GM19239 (cell line): ENCODE measurements at places on chromosomes 5 and 9.
A peak's percentile ranks its signal among the peaks of the same experiment; 100 is the strongest.

DNA sequence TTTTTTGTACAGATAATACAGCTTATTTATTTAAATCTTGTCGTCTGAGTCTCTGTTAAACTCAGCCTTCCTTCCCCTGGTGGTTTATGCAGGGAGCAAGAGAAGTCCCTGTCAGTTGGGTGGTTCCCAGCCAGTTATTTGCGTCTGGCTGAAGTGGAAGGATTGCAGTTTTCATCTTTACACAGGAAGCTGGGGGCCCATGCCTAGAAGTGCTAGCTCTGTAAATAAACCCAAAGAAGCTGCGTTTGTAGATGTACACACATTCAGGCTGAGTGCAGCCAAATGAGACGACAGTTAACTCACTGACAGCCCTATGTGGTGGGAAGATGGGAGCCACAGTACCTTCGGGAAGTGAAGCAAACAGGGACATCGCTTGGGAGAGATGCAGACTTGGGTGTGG lies 122.1 kb downstream of the SAXO1 start:
- DNase-seq = no peak

GRCh38 chr5:23506329-23507236 lies 826 bp upstream of the PRDM9 start:
- no peak for DNase-seq

DNA sequence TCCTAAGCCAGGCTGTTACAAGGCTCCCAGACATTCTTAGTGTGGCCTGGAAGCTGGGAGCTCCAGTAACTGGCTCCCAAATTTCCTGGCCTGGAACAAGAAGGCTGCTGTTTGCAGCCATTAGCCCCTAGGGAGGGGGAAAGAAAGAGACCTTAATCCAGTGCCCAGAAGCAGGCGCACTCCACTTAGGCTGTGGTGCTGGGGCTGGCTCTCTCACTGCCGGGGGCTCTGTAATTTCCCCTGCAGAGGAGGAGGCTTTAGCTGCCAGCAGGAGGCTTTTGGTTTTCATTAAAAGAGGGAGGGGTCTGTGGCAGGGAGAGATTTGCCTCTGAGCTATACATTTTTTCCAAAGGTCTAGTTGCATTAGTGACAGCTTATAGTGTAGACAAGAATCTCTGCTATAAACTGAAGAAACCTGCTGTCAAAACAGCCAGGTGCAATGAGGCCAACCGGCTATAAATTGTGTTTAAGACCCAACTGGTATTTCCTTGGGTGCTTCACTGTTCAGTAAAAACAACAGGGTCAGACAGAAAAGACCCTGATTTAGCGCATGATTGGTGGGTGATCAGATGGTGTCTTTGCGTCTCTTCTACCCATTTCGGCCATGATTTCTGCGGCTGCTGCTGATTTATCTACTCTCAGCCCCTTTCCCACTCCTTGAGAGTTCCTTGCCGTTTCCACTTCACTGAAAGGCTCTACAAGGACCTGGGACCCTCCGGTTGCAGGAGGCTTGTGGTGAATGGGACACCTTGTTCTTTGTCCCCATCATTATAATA lies 254.6 kb downstream of the AOPEP start:
- DNase-seq = no peak

DNA sequence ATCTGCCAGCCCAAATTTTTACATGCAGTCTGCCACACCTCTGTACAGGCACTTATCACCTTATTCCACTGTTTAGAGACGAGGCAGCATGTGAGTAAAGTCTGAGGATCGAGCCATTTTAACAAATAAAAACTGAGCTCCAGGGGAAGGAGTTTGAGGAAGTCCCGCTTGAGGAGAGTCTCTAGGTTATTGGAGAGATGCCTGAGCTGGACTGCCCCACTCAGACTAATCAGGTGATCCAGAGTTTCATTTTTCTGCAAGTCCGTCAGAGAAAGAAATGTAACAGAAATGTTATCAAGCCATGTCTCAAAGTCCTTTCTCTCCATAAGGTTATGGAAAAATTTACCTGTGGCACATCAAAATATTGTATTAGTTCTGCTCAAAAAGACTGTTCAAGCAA lies 5.3 kb downstream of the FBXW2 start:
- no peak for DNase-seq

DNA sequence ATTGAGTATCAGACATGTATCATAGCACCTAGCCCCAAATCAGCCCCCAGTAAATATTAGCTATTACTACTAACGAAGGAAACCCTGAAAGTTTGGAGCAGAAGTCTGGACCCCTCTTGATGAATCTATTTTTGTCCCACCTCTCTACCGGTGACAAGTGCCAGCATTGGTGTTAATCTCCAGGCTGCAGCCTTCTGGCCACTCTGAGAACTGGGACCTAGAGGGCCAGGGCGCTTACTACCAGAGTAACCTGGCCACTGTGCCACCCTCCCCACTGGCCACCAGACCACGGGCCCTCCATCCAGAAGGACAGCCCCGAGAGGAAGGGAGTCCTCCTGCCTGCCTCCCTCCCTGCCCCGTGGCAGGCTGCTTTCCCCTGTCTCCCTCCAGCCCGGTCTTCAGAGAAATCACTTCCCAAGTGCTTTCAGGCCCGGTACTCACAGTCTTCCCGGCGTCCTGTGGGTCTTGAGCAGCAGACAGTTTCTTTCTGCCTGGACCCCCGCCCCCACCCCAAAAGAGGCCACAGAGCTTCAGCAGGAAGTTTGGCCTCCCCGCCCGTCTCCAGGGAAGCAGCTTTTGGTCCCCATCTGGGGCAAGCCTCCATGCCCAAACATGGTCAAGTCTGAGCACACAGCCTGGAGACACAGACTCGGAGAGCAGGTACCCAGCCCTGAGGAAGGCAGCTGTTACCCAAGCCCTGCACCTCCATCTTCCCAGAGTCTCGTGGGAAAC lies at the start of gene KCNMB1:
Gene KCNMB1, minus strand, starts transcription at position 550 of the 732 bp plus-strand sequence. CDS start 3,920 bp downstream, outside the sequence.
- DNase-seq = no peak

DNA sequence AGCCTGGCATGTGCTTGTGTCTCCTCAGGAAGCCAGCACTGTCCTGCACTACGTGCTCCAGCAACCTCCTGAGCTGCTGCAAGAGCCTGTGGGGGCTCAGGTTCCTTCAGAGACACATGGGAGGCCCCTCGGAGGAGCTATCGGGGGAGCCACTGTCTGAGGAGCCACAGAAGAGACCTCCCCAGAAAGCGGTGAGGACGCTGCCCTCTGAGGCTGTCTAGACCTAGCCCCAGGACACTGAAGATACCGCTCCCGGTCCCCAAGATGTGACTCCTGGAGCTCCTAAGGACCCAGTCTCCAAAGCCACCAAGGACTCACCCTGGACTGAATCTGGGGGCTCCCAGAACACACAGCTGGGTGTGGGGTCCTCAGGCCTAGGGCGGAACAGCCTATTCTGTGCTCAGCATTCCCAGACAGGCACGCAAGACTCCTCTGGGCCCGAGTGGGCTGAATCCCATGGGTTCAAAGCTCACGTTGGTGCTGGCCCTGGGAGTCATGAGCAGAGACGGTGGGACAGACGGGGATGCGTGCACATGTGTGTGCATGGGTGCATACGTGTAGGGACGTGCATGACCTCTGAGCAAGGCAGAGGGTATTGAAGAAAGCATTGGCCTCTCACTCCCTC lies 50.0 kb downstream of the HRH2 start:
- DNase-seq = no peak

DNA sequence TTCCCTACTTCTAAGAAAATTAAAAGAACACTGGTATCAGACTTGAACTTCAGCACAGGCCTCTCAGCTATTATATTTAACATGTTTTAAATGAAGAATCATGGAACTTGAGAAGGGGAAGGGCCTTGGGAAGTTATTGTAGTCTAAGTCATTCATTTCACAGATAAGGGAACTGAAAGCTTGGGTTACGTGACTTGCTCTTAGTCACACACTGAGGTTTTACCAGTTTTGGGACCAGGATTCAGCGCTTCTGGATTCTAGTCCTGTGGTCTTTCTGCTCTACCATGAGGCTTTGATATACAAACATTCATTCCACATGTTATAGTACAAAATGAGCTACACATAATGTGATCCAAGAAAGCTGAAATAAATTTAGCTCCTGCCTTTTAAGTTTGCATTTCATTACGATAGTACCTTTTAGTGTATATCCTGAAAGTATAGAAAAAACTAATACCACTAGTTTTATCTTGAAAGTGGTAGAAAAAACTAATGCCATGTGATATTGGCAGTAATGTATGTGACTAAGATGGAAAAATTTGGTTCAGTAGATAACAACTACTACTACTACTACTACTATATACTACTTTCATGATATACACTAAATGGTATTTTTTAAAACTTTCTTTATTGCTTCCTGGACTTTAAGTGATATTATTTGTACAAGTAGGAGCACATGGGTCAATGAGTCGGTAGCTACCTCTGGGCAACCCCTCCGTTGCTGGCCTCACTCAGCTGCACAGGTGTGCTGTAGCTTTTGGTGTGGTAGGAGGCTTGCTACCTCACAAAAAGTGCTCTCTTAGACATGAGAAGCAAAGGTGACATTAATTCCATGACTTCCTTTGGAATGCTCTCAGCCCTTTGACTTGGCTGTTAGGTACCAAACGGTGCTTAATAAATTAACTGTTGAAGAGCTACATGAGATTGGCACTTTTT lies 40.7 kb downstream of the F2RL2 start:
- DNase-seq = peak; percentile 17

DNA sequence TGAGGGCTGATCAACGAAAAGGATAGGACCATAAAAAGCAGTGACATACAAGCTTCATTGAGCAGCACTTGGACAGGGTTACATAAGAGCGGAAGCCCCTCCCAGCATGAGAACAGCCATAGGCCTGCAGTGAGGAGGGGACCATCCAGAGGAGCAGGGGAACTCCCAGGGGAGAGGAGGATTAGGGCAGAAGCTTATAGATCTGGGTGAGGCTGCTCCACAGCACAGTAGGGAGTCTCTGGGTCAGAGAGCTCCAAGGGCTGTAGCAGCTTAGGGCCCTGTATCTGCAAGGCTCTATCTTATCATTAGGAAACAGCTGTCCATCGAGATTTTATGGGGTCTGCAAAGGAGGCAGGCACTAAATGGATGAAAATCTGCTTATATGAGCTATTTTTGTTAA lies 186.6 kb downstream of the DOCK8 start:
- no peak for DNase-seq

- DNase-seq = no peak
Measured at GRCh38 chr9:93258818-93259489, 75.0 kb downstream of the WNK2 start.

GRCh38 chr5:60490597-60491166 lies 209.3 kb downstream of the DEPDC1B start:
- DNase-seq = no peak

DNA sequence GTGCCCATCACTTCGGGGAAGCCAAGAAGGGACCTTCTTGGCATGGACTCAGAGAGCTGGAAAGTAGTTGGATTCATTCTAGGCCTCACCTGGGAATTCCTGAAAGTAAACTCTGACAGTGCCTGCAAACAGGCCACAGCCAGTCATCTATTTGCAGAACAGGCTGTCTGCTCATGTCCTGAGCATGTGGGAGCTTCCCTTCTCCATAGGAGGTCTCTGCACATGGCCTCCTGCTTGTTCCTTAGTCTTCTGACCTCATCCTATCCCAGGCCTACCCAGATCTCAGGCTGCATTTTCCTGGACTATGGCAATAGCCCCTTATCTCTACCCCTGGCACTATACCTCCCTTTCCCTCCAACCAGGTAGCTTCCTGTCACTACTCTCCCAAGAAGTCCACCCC lies 67.2 kb upstream of the FSTL4 start:
- DNase-seq = no peak

DNA sequence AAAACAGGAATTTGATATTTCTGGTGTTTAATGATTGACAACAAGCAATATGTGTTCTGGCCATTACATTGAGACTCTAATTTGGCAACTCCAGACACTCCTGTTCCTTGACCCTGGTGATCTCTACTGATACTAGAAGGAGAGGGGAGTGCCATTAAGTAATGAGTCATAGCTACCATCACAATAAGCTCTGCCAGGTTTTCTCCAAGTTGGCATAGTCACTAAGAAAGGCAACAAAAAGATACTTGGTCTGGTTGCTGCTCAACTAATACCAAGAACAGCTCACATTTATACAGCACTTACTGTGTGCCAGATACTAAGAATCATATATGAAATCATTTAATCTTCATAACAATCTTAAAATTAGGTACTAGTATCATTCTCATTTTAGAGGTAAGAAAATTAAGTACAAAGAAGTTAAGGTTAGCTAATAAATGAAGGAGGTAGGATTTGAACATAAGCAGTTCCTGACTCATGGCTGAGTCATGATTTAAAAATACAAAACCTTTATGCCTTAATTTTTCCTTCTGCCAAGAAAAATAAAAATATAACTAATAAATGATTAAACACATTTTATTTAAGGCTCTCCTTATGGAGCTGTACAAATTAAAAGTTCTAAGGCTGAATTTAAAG lies 19.9 kb upstream of the PRXL2C start:
- DNase-seq = no peak

DNA sequence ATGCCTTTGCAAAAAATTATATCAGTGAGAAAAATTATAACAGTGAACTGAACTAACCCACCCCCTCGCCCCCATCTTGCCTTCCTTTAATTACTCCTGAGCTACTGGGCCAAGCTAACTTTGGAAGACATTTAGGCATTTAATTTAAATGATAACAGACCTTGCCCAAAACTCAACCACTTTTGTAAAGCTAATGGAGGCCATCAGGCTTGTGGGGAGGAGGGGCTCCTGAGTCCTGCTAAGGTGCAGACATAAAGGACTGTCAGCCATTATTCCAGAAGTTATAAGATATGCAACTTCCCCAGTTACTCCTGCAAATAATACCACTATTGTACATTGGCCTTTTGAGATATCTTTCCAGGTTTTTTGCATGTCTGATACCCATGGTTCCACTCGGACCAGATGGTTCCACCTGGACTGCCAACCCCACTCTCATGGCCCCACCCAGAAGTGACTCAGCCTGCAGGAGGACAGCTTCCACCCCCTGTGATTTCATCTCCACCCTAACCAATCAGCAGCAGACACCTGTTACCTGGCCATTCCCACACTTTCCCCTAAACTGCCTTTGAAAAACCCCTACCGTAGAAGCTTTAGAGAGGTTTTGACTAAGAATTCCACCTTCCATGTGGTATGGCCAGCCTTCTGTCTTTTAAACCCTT lies 805.4 kb upstream of the CDH6 start:
- no peak for DNase-seq

GRCh38 chr5:14457476-14457875 lies 124.1 kb upstream of the OTULINL start:
- no peak for DNase-seq

DNA sequence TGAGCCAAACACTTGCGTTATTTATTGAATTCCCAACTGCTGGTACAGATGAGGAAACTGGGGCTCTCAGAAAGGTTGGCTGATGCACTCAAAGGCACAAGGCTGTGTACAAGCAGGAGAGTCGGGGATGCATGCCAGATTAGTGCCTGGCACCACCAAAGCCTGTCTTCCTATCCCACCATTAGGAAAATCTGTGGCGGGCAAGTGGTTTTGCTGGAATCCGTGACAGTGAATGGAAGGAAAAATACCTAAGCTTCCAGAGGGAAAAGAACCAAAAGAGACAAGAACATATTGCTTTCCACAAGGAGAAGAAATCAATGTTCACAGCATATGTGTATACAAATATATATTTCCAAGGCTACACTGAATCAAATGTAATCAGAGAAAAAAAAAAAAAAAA lies 51.1 kb downstream of the PSMB7 start:
- no peak for DNase-seq

DNA sequence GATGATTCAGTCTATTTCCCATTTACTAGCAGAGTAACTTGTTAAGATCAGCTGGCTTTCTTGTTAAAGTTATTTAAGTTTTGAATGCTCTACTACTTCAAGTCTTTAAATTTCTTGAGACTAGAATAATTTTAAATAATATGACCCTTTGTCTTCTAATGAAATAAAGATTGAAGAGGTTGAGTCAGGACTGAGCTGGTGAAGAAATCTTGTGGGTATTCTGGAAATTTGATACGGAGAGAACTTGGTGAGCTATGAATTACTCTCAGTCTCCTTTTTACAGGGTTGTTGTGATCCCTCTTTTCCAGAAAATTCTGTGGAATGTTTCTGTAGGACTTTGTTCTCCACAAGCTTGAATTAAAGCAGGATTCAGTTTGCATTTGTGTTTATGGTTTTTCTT lies 29.3 kb downstream of the RNF20 start:
- no peak for DNase-seq
